CD4-positive, alpha-beta T cell treated with Interleukin-17A for 1 hour (primary cell): ENCODE measurements at places on chromosomes 13 and 19.

- no peak for DNase-seq
These were observed 5.6 kb downstream of the MICOS13 start for GRCh38 chr19:5674714-5675113.

GRCh38 chr19:8680676-8681344, 17.8 kb downstream of the ACTL9 start:
- no peak for DNase-seq

GRCh38 chr19:39136225-39136940, 10.8 kb downstream of the PAK4 start:
- no peak for DNase-seq

DNA sequence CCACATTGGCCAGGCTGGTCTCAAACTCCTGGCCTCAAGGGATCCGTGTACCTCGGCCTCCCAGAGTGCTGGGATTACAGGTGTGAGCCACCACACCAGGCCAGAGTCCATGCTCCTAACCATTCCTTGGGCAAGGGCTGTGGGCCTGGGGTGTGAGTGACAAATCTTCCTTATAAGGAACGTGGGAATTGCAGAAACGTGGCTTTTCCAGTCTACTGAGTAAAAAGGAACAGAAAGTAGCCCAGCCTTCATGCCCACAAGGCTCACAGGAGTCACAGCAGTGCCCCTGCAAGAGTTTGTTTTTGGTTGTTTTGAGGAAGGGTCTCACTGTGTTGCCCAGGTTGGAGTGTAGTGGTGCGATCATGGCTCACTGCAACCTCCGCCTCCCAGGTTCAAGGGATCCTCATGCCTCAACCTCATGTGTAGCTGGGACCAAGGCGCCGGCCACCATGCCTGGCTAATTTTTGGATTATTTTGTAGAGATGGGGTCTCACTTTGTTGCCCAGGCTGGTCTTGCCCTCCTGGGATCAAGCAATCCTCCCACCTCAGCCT, 5.1 kb downstream of the MYPOP start:
- DNase-seq = no peak

GRCh38 chr19:718991-719512, 10.3 kb downstream of the PALM start:
- DNase-seq = no peak

DNA sequence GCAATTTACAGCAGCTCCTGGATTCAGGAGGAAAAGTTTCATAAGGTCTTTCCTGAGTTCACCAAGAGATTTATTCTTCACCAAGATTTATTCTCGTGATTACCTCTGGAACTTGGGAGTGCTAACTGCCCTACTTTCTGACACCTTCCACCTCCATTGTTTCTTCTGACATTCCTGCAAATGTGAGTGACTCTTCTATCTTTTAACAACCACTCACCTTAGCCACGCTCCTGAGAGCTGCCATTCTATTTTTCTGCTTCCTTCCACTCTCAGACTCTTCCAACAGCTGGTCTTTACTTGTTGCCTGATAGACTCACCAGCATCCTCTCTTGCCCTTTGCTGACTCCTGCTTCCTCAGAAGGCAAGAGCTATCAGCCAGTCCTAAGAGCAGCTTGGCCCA, 11.5 kb upstream of the CBY2 start:
- no peak for DNase-seq

DNA sequence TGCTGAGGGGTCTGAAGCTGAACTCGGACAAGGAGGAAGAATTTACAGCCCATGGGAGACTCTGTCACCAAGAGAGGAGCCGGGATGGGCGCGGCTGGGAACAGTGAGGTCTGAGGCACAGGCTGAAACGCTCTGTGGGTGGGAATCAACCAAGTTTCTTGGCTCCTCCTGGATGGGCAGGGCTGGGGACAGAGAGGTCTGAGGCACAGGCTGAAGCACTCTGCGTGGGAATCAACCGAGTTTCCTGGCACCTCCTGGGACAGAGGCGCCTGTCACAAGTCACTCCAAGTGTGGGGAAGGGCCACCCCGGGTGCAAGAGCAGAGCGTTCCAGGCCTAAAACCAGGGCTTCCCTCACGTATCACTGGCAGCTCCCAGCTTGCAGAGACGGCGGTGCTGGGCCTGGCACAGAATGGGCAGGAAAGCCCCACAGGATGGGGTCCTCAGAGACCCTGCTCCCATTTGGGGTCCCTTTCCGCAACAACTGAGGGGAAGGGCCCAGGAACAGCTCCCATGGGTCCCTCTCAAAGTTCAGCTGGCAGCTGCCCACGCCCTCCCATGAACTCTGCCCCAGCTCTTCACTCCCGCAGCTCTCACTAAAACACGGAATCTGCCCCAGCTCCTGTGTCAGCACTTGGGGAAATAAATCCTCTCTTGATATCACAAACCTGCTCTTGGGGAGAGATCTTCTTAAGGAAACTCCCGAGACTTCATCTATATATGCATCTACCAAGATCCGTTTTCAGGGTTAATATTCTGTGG, 18.5 kb downstream of the AP3D1 start:
- DNase-seq = no peak

DNA sequence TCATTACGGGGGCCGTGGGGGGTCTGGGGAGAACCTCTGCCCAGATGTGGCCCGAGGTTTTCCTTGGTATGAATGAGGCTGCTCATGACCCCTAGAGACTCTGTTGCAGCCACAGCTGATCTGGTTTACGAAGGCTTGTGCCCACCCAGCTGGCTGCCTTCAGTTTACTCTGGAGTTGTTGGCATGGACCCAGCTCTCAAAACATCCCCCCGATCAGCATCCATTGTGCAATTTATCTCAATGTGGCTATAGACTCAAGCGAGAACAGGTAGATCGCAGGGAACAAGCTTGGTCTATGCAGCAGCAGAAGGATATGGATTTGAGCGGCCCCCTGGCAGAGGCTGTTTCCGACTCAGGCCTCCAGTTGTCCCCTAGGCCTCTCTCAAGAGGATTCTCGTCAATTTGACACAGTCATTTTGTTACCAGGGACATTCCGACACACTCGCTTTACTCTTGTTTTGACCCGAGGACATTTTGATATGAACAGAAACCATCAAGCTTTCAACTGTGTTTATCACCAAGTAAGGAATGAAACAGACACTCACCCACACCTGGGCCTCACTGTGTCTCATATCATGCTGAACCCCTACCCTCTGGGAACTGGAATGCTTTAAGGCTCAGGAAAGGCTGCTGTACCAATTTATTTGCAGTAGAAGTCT, 161.5 kb downstream of the KATNAL1 start:
- DNase-seq = no peak

GRCh38 chr13:39516096-39516495, 86.9 kb downstream of the LHFPL6 start:
- DNase-seq = no peak

DNA sequence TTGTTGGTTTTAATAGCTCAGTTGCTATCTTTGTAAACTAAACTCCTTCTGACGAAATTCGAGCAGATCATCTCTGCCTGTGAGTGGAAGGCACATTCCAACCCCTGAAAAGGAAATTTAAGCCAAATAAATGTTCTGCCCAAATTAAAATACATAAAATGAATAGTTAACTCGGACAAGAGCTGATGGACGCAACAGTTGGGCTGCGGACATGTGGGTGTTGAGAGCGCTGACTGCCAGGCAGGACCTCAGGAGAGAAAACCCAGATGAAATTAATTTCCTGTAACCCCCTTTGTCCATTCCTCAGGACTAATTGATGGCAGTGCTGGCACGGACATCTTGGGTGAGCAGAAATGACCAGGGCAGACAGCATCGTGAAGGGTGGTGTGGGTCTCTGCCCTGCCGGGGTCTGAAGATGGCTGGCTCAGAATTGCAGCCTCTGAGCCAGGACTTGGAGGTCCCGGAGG, 86.5 kb downstream of the TSHZ3 start:
- no peak for DNase-seq

- DNase-seq = peak; percentile 94
These were observed at the start of the genes LSM7 and SPPL2B for GRCh38 chr19:2328401-2329148. TSS of gene LSM7 (minus strand) at chr19:2328586. CDS start at chr19:2328566, 20 bp downstream. TSS of gene SPPL2B (plus strand) at chr19:2328684. CDS start at chr19:2328710, 26 bp downstream.

- no peak for DNase-seq
These were observed 470.7 kb downstream of the ZNF536 start for GRCh38 chr19:30842926-30843325.

- no peak for DNase-seq
These were observed 141.1 kb downstream of the GPC5 start for GRCh38 chr13:91539286-91540157.

GRCh38 chr13:34246511-34246910, 428.6 kb downstream of the RFC3 start:
- DNase-seq = no peak

- DNase-seq = peak; percentile 36
These were observed 7.9 kb downstream of the DCAF15 start for GRCh38 chr19:13959962-13960862.

- no peak for DNase-seq
These were observed 210.0 kb upstream of the OBI1 start for GRCh38 chr13:78868991-78869390.

DNA sequence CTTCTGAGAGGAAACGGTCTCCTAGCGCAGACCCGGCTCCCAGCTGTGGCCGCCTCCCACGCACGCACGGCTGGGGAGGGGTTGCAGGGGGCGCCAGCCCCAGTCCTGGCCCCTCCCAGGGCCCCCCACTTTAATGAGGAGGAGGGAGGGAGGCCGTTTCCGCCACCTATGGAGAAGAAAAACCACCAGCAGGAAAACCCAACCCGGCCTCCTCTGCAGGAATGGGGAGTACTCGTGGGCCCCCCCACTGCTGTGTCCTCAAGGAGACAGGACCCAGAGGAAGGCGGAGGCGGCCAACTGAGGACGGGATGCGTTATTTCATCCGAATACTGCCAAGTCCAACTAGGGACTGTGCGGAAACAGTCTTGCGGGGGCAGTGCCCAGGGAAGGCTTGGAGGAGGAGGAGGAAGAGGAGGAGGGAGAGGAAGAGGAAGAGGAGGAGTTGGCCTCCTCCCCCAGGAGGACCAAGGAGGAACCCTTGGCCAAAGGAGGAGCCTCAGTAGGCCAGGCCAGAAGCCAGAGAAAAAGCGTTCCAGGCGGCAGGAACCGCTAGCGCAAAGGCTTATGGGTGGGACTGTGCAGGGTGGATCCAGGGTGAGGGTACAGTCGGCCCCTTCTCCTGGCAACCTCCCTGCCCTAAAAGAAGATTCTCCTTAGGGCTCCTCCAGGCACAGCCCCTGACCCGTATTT, 3.9 kb upstream of the SSBP4 start:
- DNase-seq = no peak

DNA sequence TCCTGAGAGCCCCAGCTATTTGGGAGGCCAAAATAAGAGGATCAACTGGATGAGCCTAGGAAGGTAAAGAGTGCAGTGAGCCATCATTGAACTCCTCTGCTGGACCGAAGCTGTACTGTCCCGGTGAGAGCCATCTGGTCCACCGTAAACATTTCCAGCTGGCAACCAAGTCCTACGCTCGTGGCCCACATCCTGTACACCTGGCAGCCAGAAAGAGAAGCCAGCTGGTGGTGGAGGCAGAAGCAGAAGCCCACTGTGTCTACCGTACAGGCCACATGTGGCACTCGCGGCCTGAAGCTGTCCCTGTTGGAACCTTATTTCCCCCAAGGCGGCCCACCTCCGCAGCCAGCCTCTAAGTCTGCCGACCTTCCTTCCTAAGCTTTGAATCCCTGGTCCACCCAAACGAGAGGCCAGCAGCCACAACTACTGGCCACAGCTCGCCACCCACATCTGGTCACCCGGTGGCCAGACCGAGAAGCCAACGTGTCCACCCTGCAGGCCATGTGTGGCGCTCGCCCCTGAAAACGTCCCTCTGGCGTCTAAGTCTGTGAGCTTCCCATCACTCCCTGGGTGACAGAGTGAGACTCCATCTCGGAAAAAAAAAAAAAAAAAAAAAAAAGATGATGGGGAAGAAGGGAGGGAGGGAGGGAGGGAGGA, 14.2 kb upstream of the ZNF91 start:
- no peak for DNase-seq

DNA sequence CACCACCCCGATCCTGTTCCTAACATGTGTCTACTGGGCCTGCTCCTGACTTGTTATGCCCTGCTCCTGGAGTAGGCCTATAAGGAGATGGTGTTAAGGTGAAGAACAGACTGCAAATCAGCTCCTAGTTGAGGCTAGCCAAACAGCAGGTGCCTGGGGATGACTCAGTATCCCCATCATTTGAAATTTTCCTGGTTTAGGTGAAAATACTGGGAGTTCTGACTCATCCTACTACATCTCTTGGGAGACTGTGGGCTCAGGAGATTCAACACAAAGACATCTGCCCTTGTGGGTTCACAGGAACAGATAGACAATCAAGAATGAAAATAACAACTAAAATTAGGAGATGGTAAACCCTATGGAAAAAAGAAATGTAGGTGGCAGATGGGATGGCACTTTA, 41.2 kb downstream of the BRD4 start:
- no peak for DNase-seq

- DNase-seq = peak; percentile 64
These were observed 579 bp downstream of the ZNF566 start for GRCh38 chr19:36488846-36489117.

GRCh38 chr13:29595380-29596063, at the start of gene SLC7A1:
TSS of gene SLC7A1 (minus strand) at chr13:29595688. CDS start at chr13:29536188, 59,500 bp downstream.
- DNase-seq = peak; percentile 84

DNA sequence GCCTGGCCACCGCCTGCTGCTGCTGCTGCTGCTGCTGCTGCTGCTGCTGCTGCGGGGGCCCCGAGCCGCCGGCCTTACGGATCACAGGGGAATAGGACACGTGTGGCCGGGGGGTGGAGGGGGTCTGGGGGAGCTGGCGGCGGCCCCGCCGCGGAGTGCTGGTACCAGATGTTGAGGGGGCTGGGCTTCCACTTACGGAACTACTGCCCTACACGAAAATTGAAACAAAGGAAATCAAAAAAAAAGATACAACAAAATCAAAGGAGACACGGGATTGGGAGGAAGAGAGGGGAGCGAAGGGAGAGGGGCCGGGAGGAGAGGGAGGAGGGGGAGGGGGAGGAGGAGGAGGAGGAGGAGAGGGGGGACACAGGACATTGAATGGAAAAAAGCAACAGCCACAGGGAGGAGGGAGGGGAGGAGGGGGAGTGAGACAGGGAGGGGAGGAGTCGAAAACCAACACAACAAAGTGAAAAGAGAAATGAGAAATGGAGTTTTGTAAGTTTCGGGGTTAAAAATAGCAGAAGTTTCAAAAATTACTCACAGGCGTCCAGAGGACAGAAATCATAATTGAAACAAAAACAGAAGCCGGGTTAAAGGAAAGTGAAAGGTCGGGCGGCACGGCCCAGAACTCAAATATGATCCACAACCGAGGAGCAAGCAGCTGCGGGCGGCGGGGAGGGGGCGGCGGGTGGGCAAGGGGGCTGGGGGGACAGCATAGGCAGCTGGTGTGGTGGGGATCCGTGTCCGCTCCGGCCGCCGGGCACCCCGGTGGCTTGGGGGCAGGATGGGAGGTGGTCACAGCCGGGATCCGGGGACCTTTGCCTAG, 57.8 kb downstream of the IER2 start:
- peak; percentile 71 for DNase-seq

DNA sequence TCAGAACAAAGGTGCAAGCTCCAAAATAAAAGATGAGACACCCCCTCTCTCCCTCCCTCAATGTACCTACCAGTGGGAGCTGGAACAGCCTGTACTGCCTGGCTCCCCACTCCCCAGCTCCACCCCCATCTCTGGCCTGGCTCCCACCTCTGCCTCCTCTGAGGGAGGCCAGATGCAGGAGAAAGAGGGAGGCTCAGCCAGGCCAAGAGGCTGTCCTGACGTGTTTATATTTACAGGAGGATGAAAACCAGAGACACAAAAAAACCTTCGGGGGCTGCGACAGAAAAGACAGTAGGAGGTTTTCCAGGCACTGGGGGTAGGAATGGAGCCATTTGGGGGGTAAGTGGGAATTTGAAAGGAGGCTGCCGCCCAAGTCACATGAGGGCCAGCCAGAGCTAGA, 19.7 kb downstream of the ARHGEF18 start:
- no peak for DNase-seq

GRCh38 chr19:50003810-50004419, 21.3 kb downstream of the VRK3 start:
- DNase-seq = peak; percentile 12
